ENCODE measurements at places on chromosomes 2 and 18. TPM values are rescaled to one million over a fixed set of nuclear protein-coding genes. Genes with fewer than 3 reads are reported as not detected.

Gene ASB3
- total RNA-seq: 7.8 TPM

Gene ZCCHC2
- total RNA-seq: 9.3 TPM

DNA sequence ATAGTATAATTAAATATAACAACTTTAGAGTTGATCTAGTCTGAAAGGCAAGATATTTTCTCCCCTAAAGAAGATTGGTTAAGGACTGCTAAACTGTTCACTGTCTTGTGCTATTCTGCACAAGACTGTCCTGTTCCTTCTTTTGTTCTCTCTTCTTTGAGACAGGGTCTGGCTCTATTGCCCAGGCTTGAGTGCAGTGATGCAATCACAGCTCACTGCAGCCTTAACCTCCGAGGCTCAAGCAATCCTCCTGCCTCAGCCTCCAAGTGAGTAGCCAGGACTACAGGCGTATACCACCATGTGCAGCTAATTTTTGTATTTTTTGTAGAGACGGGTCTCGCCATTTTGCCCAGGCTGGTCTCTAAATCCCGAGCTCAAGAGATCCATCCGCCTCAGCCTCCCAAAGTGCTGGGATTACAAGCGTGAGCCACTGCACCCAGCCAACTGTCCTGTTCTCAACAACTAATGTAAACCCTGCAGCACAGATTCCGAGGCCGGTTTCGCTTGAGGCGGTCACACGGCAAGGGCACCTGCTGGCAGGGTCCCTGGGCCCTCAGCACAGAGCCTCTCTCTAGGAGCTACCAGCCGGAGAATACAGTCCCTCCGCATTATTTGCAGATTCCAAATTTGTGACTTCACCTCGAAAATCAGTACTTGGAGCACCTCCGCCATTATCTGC lies 16.4 kb downstream of the PXDN start:
- H3K4me1 ChIP-seq: peaks cover 3% of the 10 kb centered on the region
- H3K27me3 ChIP-seq: no peaks in the 10 kb centered on the region
- DNase-seq: no peak
- H3K27ac ChIP-seq: no peak overlapping the region
- H3K36me3 ChIP-seq: no peaks in the 10 kb centered on the region

DNA sequence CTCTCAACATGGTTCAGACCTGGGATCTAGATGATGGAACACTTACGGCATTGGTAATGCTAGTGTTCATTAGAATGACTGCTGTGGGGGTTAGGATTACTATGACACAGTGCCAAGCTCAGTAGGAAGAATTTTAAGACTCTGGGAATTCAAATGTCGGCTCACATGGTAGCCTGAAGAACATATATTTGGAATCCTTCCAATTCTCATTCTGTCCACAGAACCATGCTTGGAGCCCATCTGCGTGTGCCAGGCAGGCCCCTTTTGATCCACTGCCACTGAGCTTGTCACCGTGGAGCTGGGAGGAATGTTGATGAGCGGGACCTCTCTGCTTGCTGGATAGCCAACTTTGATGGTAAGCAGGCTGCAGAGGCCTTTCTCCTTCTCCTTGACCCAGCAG lies 322.0 kb upstream of the SOX11 start:
- no peak overlapping the region for H3K27ac ChIP-seq
- no peaks in the 10 kb centered on the region for H3K36me3 ChIP-seq
- H3K4me3 ChIP-seq: no peak overlapping the region
- no peaks in the 10 kb centered on the region for H3K4me1 ChIP-seq

Gene FEV
- 2.1 TPM for total RNA-seq

GRCh38 chr2:220117025-220117424 lies 489.6 kb downstream of the SLC4A3 start:
- no peak overlapping the region for H3K27ac ChIP-seq
- no peak for DNase-seq
- no peak overlapping the region for H3K4me3 ChIP-seq
- no peaks in the 10 kb centered on the region for H3K27me3 ChIP-seq
- no peaks in the 10 kb centered on the region for H3K36me3 ChIP-seq
- no peaks in the 10 kb centered on the region for H3K4me1 ChIP-seq

DNA sequence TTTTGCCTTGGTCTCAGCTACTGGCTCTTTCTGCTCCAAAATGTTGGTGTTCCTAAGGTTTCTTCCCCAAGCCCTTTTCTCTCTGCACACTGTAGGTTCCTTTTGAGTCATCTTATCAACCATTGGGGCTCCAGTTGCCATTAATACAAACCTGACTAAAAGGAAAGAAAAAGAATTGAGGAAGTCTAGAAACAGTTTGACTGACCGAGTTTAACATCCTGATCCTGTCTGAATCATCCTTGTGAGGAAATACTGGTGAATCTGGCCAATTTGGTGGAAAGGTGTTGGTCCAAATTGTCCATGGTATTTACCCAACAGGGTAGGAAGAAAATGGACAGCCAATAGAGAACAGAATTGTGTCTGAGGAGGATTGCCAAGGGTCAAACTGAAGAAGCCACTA lies 38.3 kb downstream of the CRYGD start:
- H3K4me1 ChIP-seq: no peaks in the 10 kb centered on the region
- no peaks in the 10 kb centered on the region for H3K27me3 ChIP-seq
- no peaks in the 10 kb centered on the region for H3K36me3 ChIP-seq
- no peak for DNase-seq
- H3K4me3 ChIP-seq: no peak overlapping the region

Data from esophagus squamous epithelium (tissue), 5 donors.